ENCODE measurements at places on chromosomes 3 and 15. TPM values are rescaled to one million over a fixed set of nuclear protein-coding genes. Genes with fewer than 3 reads are reported as not detected.

Gene KLHL40
- not detected for total RNA-seq

Gene AP3B2
- 0.43 TPM for total RNA-seq

Gene MYD88
- 8.1 TPM for total RNA-seq

Gene ISLR2
- 0.28 TPM for total RNA-seq

Gene CKMT1B
- not detected for total RNA-seq

Gene EPHA6
- under 0.01 TPM for total RNA-seq

Gene HHATL
- total RNA-seq: not detected

Gene TMEM212
- not detected for total RNA-seq

Gene OR5H6
- total RNA-seq: not detected

Gene SPINK8
- total RNA-seq: not detected

Gene LINGO1
- total RNA-seq: not detected

Gene LRRC31
- not detected for total RNA-seq

Gene SRGAP3
- 6.7 TPM for total RNA-seq

Gene SUCLG2
- total RNA-seq: 74.5 TPM

Gene C3orf70
- 0.14 TPM for total RNA-seq

Gene VPS8
- total RNA-seq: 55.6 TPM

Gene CXCR6
- total RNA-seq: 0.28 TPM

Gene CCR9
- not detected for total RNA-seq

Gene SPINT1
- 0.18 TPM for total RNA-seq

Gene ALDH1A2
- total RNA-seq: 1.7 TPM

Gene PLA1A
- total RNA-seq: 0.83 TPM

Gene DOCK3
- total RNA-seq: 0.09 TPM

Gene CLDN18
- total RNA-seq: not detected

Data from smooth muscle cell of bladder (primary cell).